ENCODE measurements at places on chromosomes 1 and 21.

GRCh38 chr1:196477262-196477661 lies 131.0 kb downstream of the KCNT2 start:
- no peak for DNase-seq

- DNase-seq: no peak
These were observed 121.5 kb upstream of the KRTAP19-8 start for GRCh38 chr21:31159808-31160207.

DNA sequence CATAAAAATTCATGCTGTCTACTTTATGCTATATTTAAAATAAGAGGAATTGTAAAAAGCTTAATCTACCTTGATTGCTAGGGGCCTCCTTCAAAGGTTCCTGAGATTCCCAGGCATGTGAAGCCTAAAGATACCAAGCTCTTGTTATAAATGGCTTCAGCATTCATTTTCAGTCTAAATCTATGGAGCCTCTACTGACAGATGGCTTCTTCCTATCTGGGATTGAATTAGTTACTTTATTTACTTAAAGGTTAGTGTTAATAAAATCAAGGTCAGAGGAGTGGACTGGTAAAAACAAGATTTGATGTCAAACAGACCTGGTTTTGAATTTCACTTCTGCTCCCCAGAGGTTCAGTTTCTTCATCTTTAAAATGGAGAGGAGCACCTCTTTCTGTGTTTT lies 93.7 kb downstream of the TNNI3K start:
- DNase-seq: no peak

DNA sequence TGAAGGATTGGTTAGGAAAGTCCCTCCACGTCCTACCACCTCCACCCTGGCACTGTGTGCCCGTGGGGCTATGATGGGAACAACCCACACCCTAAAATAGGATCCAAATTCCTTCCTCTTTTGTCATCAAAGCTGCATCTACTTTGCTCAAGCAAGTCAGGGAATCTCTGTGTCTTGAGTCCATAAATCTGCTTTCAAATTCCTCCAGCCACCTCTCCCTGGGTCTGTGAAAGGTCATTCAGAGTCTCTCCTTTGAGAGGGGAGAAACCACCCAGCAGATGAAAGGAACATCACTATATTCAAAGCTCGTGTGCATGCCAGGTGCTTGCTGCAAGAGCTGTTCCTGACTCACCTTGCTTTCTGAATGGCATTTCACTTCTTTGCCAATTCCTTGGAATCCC lies 243.6 kb downstream of the TM2D1 start:
- DNase-seq: no peak

DNA sequence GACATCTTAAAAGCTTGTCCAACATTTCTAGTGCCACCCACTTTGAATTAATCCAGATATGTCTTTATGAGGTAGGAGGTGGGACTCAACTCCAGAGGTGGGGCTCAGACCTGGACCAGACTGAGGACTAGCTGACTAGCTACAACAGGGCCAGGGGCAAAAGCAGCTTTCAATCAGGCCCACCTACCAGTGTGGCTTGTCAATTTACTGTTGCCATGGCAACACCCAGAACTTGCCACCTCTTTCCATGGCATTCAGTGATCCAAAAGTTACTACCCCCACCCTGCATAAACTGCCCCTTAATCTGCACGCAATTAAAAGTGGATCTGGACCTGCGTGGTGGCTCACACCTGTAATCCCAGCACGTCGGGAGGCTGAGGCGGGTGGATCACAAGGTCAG lies 113.2 kb upstream of the KAZN start:
- DNase-seq: no peak

- DNase-seq: no peak
These were observed 74.1 kb downstream of the PRKAA2 start for GRCh38 chr1:56719171-56719570.

GRCh38 chr1:55894521-55894920 lies 679.4 kb upstream of the USP24 start:
- no peak for DNase-seq

DNA sequence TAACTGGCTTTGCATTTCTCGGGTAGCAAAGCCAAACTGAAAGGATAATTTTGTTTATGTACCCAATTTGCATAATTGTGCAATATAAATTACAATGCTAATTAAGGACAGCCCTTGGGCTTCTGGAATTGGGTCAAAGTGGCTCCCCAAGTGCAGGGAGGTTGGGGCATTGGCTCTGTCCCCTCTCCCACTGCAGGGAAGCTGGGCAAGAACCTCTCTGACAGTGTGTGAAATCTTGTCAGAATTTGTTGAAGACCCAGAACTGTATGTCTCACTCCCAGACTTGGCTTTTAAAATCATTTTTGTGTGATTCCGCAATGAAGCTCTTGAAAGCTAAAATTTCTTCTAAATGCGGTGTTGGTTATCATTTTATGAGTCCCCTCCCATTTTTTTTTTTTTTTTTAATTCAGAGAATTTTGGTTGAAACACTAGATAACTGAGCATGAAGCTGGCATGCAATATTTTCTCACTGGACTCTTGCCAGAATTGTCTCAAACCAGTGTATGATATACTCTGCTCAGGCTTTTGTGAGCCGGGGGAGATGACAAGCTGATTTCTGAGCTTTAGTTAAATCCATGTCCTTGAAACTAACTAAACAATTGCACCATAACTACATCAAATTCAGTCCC lies 878.9 kb upstream of the CXADR start:
- DNase-seq: no peak

GRCh38 chr1:197145446-197146024 lies 934 bp downstream of the ASPM start:
- no peak for DNase-seq

DNA sequence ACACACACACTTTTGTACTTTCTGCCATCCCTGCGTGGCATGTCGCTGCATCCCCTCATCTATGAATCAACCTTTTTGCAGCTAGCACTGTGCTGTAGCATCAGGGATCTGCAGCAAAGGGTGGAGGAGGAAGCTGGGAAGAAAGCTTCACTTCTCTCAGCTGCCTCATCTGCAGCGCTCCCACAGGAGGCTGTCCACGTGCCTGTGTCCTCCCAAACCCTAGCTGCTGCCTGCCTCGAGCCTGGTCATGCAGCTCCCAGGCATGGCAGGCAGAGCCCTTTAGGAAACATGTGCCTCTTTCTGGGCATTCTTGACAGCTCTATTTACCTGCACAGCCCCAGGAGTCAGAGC lies 262.1 kb upstream of the SGIP1 start:
- DNase-seq: no peak

- no peak for DNase-seq
These were observed 83.9 kb downstream of the PCBP3 start for GRCh38 chr21:45727390-45727789.
